Left lobe of liver (tissue), 2 donors: ENCODE measurements at places on chromosomes 1 and 21.
A peak's percentile ranks its signal among the peaks of the same experiment; 100 is the strongest.

- DNase-seq, result no peak
Measured at GRCh38 chr1:30692948-30693301, 30.5 kb downstream of the MATN1 start.

DNA sequence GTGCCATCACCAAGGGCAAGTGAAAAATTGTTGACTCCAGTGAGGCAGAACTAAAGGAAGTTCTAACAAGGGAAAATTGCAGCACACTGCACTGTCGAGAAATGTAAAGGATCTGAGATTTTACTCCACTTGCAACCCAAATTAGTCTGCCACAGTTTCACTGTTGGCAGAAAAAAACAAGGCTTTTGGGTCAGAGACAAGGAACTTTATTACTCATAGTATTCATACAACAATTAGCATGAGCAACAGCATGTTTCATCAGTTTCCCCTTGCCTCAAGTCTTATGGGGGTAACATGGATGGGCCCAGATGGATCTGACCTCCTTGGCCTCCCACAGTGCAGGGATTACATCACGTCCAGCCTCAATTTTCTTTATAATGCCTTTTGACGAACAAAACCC is 125.3 kb downstream of the LTN1 start:
- DNase-seq, result no peak

DNA sequence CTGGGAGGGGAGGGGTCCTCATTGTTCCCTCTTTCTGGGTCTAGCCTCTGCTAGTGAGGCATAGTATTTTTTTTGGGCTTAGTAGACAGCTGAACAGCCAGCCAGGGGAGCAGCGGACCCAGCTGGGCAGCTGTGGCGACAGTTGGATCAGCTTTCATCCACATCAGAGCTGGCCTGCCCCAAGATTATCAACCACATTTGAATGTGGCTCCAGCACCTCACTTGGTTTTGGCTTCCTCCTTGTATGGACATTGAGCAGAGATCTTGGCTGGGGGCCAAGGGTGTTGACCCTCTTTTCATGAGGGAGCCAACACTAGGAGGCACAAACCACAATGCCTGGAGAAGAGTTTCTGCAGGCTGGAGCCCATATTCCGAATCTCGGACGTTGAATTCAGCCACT is 25.0 kb downstream of the WNT4 start:
- no peak for DNase-seq

- DNase-seq, result no peak
Measured at GRCh38 chr21:45457161-45457831, 52.3 kb downstream of the COL18A1 start.

DNA sequence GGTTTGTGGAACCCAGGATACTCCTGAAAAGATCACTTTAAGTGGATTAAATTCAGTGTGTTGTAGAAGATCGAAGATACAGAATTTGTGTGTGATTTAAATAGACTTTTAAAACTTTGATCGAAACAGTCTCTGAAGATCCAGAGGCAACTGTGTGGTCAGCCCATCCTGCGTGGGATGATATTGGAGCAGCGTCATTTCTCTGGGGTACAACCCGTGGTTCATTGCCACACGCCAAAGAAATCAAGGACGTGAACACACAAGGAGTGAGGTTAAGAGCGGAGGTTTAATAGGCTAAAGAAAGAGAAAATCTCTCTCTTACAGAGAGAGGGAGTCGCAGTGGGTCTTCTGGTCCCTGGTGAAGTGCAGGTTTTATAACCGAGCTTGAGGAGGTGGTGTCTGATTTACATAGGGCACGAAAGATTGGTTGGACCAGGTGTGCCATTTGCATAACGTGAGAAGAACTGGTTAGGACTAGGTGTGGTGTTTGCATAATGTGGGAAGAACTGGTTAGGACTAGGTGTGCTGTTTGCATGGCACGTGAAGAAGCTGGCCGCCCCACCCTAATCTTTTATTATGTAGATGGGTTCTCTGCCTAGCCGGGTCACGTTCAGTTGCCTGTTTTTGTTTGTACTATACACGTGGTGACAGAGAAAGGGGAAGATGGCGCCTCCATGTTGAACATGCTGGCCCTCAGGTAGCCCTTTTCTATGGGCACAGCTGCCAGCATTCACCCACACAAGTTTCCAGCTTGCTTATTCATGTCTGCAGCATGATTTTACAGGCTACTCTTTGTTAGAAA is 82.3 kb downstream of the ADSS2 start:
- DNase-seq, result no peak

DNA sequence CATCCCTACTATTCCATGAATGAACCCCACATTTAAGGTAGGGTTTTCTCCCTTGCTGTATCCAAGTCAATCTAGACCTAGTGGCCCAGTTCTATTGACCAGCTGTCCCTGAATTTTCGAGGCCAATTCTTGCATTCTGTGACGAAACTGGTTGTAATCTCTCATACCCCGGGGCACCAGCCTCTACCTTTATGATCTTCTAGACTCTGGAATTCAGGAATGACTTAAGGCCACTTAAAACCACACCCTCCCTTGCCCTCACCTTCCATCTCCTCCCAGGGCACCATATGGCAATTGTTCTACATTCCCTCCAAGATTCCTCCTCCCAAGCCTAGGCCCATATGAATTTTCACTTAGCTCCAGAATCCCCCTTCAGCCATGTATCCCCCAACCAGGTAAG is 48.9 kb downstream of the RHOU start:
- DNase-seq, result no peak

DNA sequence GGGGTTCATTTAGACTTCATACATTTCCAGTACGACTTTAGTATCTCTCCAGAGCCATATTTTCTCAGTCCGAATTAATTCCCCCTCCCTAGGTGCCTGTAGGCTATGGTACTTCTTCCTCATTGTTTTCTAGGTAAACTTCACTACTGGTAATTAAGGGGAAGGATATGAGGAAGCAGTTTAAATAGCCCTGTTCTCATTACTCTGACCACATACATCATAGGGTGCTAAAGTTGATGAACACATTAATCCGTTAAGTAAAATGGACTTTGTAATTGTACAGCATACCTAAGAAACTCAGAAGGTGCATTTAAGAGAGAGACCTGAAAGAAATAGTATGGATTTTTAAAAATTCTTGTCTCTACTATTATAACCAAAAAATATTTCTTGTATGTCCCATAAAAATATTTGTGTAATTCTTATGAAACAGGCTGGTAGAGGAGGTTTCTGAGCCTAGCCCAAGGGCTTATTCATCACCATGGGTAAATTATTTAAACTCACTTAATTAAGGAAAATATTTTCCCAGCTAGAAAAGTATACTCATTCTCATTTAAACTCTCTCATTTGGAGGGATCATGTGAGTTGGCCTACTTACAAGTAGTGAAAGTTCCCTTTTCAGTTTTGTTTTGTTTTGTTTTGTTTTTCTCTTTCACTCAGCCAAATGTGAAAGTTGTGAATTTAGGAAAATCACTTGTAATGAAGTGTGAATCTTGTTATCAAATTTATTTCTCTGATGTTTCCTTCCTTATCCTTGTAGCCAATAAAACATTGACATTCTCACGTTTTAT is 2.0 kb downstream of the PRMT6 start:
- DNase-seq, result no peak

- DNase-seq, result peak; percentile 49
Measured at GRCh38 chr1:168365719-168366479, 85.2 kb downstream of the TBX19 start.

GRCh38 chr1:147912553-147912952 is 10.0 kb downstream of the GJA8 start:
- no peak for DNase-seq

DNA sequence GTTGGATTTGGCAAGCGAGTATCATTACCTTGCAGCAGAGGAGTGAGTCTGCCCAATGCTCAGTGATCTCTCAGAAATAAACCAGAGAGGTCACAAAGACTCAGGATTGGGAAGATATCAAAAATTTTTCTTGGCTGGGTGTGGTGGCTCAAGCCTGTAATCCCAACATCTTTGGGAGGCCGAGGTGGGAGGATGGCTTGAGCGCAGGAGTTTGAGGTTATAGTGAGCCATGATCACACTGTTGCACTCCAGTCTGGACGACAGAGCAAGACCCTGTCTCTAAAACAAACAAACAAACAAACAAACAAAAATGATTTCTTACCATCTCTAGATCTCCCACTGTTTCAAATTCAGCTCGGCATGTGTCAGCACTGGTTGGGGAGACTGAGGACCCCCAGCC is 13.3 kb upstream of the BECN2 start:
- no peak for DNase-seq

GRCh38 chr1:89954401-89954800 is 40.5 kb upstream of the ZNF326 start:
- DNase-seq, result no peak

GRCh38 chr1:45051005-45051772 is 39.1 kb downstream of the UROD start:
- DNase-seq, result no peak

DNA sequence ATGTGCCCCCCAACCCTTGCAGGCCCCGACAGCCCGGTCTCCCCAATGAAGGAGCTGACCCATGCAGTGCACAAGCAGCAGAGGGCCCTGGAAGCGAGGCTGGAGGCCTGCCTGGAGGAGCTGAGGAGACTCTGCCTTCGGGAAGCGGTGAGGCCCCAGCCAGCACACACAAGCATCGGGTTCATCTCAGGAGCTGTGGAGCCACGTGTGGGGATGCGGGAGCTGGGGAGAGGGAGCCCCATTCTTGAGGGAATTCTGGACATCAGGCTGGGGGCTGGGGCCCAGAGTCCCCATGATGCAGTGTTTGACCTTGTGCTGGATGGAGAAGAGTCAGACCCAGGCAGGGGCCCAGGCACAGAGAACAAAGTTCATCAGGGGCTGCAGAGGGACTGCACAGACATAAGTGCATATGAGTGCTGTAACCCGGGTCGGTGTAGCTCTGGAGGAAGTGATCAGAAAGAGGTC is 4.8 kb downstream of the INAVA start:
- DNase-seq, result no peak

GRCh38 chr21:25878344-25878743 is 143.6 kb downstream of the GABPA start:
- no peak for DNase-seq

DNA sequence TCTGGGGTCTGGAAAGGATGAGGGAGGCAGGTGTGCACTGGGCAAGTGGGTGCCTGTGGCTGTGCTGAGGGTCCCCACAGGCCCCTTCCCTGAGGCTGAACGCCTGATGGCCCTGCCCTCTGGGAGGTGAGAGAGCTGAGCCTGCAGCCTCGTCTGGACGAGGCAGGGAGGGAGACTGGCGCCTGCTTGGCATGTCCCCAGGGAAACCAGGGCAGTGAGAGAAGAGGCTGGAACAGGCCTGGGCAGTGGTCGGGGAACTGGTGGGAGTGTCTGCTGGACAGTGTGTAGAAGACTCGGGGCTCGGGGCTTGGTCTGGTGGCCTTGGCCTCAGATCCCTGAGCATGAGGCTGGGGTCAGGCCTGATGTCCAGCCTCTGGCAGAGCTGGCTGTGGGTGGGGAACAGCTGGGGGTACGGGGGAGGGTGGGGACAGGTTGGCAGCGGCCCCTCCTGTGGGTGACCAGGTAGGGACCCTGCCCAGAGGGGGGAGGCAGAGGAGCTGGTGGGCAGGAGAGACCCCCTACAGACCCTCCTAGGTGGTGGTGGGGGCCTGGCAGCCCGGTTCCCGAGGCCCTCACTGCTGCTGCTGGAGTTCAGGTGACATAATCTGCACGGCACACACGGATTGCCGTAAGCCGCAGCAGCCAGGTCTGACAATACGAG is 30.8 kb upstream of the PLCH2 start:
- DNase-seq, result no peak

DNA sequence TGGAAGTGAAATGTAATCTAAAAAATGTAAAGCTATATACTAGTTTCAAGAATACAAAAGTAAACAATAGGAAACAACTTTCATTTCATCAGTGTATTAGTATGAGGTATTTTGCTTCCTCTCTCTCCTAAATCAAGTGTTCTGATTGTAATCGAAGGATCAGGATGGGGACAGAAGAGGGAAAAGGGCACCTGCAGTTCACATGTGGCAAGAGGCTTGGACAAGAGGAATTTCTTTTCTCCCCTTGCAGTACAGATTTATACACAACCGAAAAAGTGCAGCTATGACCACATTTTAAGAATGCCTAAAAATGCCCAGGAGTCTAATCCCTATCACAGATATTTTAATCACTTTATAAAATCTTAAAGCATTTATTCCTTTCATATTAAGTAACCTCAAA is 63.7 kb downstream of the NRIP1 start:
- no peak for DNase-seq

DNA sequence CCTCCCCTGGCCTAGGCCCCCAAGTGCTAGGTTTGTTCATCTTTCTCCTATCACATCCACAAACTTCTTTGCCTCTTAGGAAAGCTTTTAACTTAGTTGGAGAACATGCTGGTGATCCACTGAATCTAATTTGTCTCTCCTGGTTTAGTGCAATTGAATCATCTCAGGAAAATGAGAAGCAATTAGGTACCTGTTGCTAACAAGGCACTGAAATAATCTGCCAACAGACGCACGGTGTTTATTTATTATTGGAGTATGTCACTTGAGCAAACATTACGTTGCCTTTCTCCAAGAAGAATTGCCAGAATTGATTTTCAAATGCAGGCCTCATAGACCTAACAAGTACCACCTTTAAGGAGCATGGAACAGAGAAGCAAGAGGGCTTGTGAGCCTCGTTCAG is 309.4 kb downstream of the NFIA start:
- DNase-seq, result no peak

- peak; percentile 34 for DNase-seq
Measured at GRCh38 chr1:2784854-2785630, 16.5 kb downstream of the TTC34 start.

GRCh38 chr1:81237473-81238089 is 563.2 kb upstream of the ADGRL2 start:
- no peak for DNase-seq

DNA sequence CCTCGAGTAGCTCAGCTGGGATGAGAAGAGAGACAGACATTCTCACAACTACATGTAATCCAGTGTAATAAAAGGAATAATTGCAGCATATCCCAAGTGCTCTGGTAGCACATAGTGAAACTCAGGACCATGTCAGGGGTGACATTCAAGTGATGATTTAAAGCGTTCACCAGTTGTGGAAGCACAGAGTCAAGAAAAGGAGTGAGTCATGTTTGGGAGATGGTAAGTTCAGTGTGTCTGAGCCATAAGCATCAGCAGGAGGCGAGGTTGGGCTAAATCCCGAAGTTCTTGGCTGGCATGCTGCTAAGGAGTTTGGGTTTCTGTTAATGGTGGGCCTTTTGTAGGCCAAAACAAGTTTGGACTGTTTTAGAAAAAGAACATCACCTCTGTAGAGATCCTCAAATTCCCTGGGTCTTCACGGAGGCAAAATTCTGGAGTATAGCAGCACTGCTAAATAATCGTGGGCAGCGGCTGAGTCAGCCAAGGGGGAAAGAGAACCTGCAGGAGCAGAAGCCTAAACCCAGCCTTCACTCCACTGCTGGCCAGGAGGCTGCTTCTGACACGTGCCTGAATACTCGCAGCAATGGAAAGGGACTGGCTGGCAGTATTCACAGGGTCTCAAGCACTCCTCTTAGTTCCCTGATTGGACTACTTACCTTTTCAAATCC is 7.2 kb upstream of the NHLH1 start:
- DNase-seq, result peak; percentile 31
